ENCODE measurements at places on chromosomes 5 and 9.
A peak's percentile ranks its signal among the peaks of the same experiment; 100 is the strongest.

- H3K4me1 ChIP-seq = peaks cover 5% of the 10 kb centered on the region
- H3K4me3 ChIP-seq = no peak overlapping the region
- H3K27me3 ChIP-seq = no peaks in the 10 kb centered on the region
- no peak overlapping the region for H3K27ac ChIP-seq
Observed at GRCh38 chr9:123851851-123852250, 78.1 kb downstream of the DENND1A start.

DNA sequence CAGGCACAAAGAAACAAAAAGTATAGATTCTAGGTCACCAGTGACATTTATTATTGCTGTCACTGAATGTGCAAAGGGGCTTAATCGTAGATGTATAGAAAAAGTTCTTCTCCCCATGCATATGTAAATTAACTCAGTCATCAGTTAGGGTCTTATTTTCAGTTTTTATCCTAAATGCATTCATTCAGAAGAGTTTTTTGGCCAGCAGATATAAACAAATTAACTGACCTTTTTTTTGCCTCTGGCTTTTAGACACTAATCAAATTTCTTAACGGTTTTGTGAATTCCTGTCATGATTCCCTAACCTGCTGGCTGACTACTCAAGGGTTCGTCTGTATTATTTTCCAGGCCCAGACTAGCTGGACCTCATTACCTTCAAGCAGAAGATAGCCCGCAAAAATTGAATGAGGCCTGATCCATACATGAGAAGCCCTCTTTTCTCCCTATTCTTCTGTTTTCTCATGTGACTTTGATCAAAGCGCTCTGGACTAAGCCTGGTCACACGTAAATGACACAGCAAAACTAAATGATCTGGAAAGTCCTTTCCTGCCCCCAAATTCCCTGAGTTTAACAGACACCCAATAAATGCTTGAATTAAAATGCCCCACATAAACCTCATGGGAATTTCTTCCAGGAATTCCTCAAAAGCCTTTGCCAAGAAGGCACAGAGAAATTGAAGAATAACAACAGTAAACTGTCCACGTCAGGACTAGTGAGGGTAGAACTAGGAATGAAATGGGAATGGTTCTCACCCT is 83.7 kb downstream of the MYO10 start:
- no peaks in the 10 kb centered on the region for H3K27me3 ChIP-seq
- H3K36me3 ChIP-seq = no peaks in the 10 kb centered on the region
- no peak for DNase-seq

- H3K4me3 ChIP-seq = no peak overlapping the region
- peaks cover 52% of the 10 kb centered on the region for H3K36me3 ChIP-seq
- H3K27ac ChIP-seq = no peak overlapping the region
- peaks cover 12% of the 10 kb centered on the region for H3K4me1 ChIP-seq
- DNase-seq = no peak
Observed at GRCh38 chr5:151810449-151810848, 38.7 kb downstream of the G3BP1 start.

- no peaks in the 10 kb centered on the region for H3K4me1 ChIP-seq
- H3K4me3 ChIP-seq = no peak overlapping the region
- peaks cover 33% of the 10 kb centered on the region for H3K27me3 ChIP-seq
Observed at GRCh38 chr5:154163327-154164248, 26.9 kb upstream of the GALNT10 start.

- DNase-seq = no peak
- H3K4me3 ChIP-seq = no peak overlapping the region
- H3K27ac ChIP-seq = no peak overlapping the region
- H3K4me1 ChIP-seq = peaks cover 13% of the 10 kb centered on the region
- no peaks in the 10 kb centered on the region for H3K27me3 ChIP-seq
- H3K36me3 ChIP-seq = peaks cover 61% of the 10 kb centered on the region
Observed at GRCh38 chr5:55387865-55388264, 80.1 kb downstream of the MTREX start.

DNA sequence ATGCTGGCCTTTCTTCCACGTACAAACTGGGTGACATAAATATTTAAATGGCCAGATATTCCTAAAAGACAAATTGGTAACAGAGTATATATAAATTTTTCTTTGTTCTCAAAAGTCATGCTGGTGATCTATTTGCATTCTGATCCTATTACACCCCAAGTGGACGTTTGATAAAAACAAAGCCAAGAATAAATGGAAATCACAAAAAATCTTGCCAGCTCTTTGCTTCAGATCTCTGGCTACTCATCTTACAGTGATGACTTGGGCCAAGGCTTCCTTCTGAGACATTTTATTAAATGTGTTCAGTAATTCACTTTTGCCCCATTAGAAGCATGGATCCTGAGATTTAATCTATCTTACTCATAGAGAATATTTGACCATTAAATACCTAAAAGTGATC is 444.3 kb upstream of the PIK3R1 start:
- H3K4me3 ChIP-seq = no peak overlapping the region
- no peaks in the 10 kb centered on the region for H3K27me3 ChIP-seq
- H3K36me3 ChIP-seq = no peaks in the 10 kb centered on the region
- H3K4me1 ChIP-seq = no peaks in the 10 kb centered on the region
- H3K27ac ChIP-seq = no peak overlapping the region

- H3K4me3 ChIP-seq = peak within 1 kb of the TSS; percentile 98
- peaks cover 52% of the 10 kb centered on the region for H3K4me1 ChIP-seq
- H3K27me3 ChIP-seq = no peaks in the 10 kb centered on the region
Observed at GRCh38 chr5:169637085-169637548, at the start of gene DOCK2. Gene DOCK2 (plus strand): TSS chr5:169637275. CDS start chr5:169637327, 52 bp downstream.

GRCh38 chr5:138946831-138947560 is 71.9 kb upstream of the LRRTM2 start:
- no peak overlapping the region for H3K4me3 ChIP-seq
- H3K27me3 ChIP-seq = no peaks in the 10 kb centered on the region
- peaks cover 8% of the 10 kb centered on the region for H3K4me1 ChIP-seq
- DNase-seq = no peak

GRCh38 chr9:128903871-128904620 is 16.7 kb upstream of the PHYHD1 start:
- H3K4me1 ChIP-seq = peaks cover 40% of the 10 kb centered on the region
- H3K27ac ChIP-seq = peak overlapping the region; percentile 95
- DNase-seq = no peak
- H3K27me3 ChIP-seq = no peaks in the 10 kb centered on the region
- peaks cover 27% of the 10 kb centered on the region for H3K36me3 ChIP-seq
- H3K4me3 ChIP-seq = no peak overlapping the region

DNA sequence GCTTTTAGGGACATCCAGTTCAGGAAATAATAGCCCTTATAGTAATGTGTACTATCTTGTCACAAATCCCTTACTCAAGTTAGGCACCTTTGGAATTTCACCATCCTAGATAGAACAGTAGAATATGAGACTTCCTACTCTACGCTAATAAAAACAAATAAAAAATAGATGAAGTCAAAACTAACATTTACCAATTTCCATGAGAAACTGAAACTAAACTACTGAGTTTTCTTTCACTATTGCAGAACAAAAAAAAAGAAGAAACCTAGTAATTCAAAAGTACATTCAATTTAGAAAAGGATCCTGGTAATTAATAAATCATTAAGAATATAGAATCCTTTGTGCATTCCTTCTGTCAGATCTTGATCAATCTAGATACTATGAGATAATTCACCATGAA is 14.0 kb downstream of the STARD4 start:
- H3K36me3 ChIP-seq = peaks cover 21% of the 10 kb centered on the region
- H3K27me3 ChIP-seq = no peaks in the 10 kb centered on the region
- H3K27ac ChIP-seq = peak overlapping the region; percentile 74

DNA sequence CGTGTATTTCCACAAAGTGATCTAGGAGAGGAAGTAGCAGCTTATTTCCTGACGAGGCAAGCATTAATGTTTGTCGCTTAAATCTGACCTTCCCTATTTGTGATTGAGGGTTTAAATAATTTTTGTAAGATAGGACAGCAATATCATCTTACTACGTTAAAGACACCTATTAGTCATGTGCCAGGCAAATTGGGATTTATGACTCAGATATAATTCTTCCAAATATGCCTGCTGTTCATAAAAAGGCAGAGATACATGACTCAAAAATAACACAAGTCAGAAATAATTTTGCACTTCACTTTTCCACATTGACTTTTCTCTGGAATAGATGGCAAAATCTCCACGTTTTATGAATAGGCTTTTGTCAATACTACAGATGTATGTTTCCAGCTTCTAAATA is 43.0 kb upstream of the CDH12 start:
- H3K4me3 ChIP-seq = no peak overlapping the region
- H3K4me1 ChIP-seq = no peaks in the 10 kb centered on the region
- DNase-seq = no peak
- no peaks in the 10 kb centered on the region for H3K27me3 ChIP-seq

- no peaks in the 10 kb centered on the region for H3K27me3 ChIP-seq
- H3K4me3 ChIP-seq = no peak overlapping the region
- DNase-seq = no peak
- H3K36me3 ChIP-seq = peaks cover 42% of the 10 kb centered on the region
Observed at GRCh38 chr5:14715481-14715880, 51.0 kb downstream of the OTULIN start.

- peaks cover 8% of the 10 kb centered on the region for H3K36me3 ChIP-seq
- no peak for DNase-seq
- peaks cover 85% of the 10 kb centered on the region for H3K27me3 ChIP-seq
- H3K4me3 ChIP-seq = no peak overlapping the region
Observed at GRCh38 chr5:88664645-88665044, 218.3 kb downstream of the MEF2C start.

DNA sequence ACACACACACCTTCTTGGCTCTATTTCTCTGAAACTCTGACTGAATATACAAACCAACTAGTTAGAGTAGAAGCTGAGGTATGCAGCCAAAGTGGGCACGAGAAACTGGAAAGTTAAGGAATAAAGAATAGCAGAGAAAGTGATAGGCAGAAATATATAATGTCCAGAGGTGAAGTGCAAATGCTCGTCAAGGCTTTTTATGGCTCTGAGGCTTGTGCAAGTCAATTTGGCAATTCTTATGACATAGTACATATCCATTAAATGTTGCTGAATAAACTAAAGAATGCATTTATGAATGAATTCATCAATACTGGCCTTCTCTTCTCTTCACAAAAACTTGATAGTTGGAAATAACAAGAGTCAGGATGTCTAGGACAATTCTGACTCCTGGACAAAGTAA is 490.1 kb upstream of the DMAC1 start:
- no peaks in the 10 kb centered on the region for H3K36me3 ChIP-seq
- H3K4me1 ChIP-seq = no peaks in the 10 kb centered on the region
- H3K27me3 ChIP-seq = no peaks in the 10 kb centered on the region
- no peak overlapping the region for H3K4me3 ChIP-seq
- DNase-seq = no peak
- no peak overlapping the region for H3K27ac ChIP-seq

DNA sequence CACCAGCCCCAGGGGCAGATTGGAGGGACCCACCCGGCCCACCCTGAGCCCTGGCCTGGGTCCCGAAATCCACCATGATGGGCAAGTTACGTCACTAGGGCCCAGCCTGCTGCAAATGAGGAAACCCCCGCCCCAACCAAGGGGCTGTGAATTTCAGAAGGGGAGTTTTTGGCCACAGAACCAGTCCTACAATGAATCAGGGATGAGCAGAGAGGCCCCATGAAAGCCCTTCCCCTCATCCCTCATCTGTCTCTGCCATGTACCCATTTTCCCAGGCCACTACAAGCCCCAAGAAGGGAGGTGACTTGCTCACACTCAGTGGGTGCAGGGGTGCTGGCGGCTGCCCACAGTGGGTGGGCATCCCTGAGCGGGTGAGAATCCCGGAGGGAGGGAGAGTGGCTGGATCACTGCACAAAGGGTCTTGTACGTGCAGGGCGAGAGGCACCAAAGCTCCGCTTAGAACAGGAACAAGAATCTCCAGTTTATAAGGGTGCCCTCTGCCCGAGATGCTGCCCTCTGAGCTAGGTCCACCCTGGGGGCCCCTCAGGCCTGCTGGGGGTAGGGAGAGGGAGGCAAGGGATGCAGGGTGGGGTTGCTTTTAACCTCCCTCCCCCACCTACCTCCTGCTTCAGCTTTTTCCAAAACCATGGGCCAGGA is 10.4 kb upstream of the TCF7 start:
- peaks cover 22% of the 10 kb centered on the region for H3K36me3 ChIP-seq
- H3K4me1 ChIP-seq = peaks cover 64% of the 10 kb centered on the region
- H3K27me3 ChIP-seq = no peaks in the 10 kb centered on the region
- peak overlapping the region; percentile 97 for H3K27ac ChIP-seq

DNA sequence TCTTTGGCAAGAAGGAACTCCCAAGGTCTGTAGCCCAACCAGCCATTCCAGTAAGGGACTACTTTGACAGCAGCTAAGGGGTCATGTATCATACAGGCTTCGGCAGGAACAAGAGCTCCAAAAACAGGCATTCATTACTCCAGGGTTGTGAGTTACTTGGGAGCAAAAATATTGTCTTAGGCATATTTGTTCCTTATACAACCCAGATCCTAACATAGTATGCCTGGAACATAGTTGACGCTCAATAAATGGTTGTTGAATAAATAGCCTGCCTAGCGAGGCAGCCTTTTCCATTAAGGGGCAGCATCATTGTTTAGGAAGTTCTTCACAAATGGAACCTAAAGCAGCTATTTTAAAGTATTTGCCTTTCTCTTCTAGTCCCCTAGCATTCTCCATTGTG is 35.8 kb upstream of the FER start:
- no peaks in the 10 kb centered on the region for H3K36me3 ChIP-seq
- peaks cover 42% of the 10 kb centered on the region for H3K27me3 ChIP-seq
- no peak overlapping the region for H3K4me3 ChIP-seq

GRCh38 chr9:136720251-136720897 is 8.0 kb downstream of the DIPK1B start:
- H3K4me3 ChIP-seq = no peak overlapping the region
- peaks cover 15% of the 10 kb centered on the region for H3K4me1 ChIP-seq
- H3K27me3 ChIP-seq = peaks cover 13% of the 10 kb centered on the region
- peaks cover 34% of the 10 kb centered on the region for H3K36me3 ChIP-seq

- peak overlapping the region; percentile 99 for H3K27ac ChIP-seq
- H3K4me3 ChIP-seq = peak overlapping the region; percentile 87
- DNase-seq = no peak
- H3K27me3 ChIP-seq = no peaks in the 10 kb centered on the region
Observed at GRCh38 chr5:69367697-69368279, 1.5 kb downstream of the AK6 start.

GRCh38 chr5:6820851-6821479 is 107.7 kb downstream of the TENT4A start:
- no peak overlapping the region for H3K27ac ChIP-seq
- no peaks in the 10 kb centered on the region for H3K36me3 ChIP-seq
- DNase-seq = peak; percentile 30
- peaks cover 4% of the 10 kb centered on the region for H3K4me1 ChIP-seq
- peak overlapping the region; percentile 11 for H3K4me3 ChIP-seq

GRCh38 chr9:131461166-131461565 is 41.6 kb upstream of the POMT1 start:
- H3K27ac ChIP-seq = peak overlapping the region; percentile 81
- peaks cover 92% of the 10 kb centered on the region for H3K36me3 ChIP-seq
- H3K27me3 ChIP-seq = no peaks in the 10 kb centered on the region
- DNase-seq = no peak
- no peak overlapping the region for H3K4me3 ChIP-seq
- H3K4me1 ChIP-seq = peaks cover 16% of the 10 kb centered on the region

DNA sequence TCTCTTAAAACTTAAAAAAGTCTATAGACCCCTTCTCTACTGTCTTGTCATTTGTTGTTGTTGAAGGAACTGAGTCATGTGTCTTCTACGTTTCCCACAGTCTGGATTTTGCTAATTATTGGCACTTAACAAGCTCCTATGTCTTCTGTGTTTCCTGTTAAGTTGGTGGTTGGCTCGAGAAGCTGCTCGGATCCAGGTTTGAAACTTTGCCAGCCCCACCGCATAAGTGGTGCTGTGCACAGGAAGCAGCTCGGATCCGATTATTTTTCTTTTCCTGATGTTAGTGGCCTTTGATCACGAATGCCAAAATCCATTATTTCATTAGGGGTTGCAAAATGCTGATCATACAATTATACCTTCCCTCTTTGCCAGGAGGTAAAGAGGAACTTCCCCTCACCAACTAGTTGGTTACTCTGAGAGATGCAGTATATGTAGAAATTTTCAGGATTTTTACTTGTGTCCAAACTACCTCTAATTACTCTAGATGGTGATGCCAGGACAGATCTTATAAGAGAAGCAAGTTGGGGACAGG is 186.5 kb downstream of the NSG2 start:
- DNase-seq = no peak
- H3K27me3 ChIP-seq = no peaks in the 10 kb centered on the region
- H3K4me1 ChIP-seq = no peaks in the 10 kb centered on the region
